ENCODE measurements at places on chromosomes 6 and 20.

DNA sequence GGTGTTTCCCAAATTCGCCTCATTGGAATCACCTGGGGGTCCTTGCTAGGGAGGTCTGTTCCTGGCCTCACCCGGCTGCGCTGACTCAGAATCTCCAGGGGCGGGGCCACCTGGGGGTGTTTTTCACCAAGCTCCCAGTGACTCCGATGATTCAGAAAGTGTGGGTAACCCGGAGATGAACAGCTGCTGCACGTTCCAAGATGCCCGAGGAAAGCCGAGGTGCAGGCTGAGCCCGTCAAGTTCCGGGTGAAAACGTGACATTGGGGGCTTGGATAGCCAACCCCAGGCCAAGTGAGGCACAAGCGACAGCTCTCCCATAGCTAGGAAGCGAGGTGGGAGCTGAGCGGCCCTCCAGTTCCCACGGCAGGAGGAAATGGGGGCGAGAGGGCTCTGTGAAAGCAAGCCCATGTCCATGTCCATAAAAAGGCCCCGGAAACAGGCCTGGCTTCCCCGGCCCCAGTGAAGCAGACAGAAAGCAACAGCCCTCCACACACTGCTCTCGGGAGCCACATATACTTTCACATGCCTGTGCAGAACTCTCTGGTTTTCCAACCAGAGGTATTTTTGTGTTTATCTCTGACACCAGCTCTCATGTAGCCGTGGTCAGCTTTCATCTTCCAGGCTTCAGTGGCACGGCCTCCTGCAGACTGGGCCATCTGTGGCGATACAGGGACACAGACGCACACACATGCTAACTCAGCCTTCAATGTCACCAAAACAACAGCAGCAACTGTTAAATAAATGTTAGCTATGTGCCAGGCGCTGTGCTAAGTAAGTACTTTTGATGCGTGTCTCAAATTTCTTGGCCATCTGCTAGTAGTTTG lies 90.7 kb upstream of the CCDC28A start:
- DNase-seq = no peak

DNA sequence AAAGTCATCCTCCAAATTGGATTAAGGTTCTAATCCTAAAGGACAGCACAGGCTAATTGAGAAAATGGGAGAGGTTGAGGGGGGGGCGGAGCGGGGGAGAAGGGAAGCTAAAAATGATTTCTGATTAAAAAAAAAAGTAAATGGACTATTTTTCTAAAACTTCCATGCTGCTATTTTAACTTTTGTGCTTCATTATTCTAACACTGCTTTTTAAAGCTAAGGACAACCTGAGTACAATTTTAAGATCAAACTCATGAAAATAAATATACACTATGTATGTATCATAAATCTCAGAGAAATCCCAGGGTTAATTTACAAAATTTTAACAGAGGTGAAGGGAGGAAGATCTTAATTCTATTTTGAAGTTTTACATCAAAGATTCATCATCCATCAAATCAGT lies 4.4 kb downstream of the MAN1A1 start:
- no peak for DNase-seq

- no peak for DNase-seq
Measured at GRCh38 chr6:44696099-44696498, 308.6 kb downstream of the CDC5L start.

- DNase-seq = no peak
Measured at GRCh38 chr6:14125346-14125745, 7.8 kb downstream of the CD83 start.

- DNase-seq = no peak
Measured at GRCh38 chr6:34292954-34293353, 44.1 kb upstream of the SMIM29 start.

GRCh38 chr20:47066484-47067270 lies 172.0 kb downstream of the EYA2 start:
- DNase-seq = no peak

DNA sequence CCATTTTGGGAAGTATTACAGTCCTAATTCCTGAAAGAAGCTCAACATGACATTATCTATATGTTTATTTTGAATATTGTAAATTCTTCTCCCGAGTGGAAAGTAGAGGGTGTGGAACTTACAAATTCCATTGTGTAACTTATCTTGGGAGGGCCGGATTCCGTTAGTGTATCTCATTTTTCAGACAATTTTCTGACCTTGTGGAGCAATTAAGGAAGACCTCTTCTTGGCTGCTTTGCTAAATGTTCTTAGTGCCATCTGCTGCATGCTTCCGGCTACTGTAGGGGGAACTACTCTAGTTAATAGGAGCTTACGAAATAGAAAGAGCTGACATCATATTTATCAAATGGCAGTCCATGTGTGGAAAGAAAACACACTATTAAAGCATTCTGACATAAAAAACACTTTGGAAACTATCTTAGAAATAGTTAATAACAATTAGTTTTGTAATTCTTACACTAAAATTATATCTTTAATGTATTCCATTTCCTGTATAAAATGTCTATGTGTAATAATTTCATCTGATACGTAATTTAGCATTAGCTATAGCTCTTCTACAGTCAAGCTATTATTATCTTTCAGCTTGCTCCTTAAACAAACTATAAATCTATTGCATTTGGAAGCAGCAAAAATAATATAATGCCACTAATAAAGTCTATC lies 41.5 kb upstream of the KCNQ5 start:
- no peak for DNase-seq

- no peak for DNase-seq
Measured at GRCh38 chr6:129635396-129636130, 74.4 kb downstream of the ARHGAP18 start.

DNA sequence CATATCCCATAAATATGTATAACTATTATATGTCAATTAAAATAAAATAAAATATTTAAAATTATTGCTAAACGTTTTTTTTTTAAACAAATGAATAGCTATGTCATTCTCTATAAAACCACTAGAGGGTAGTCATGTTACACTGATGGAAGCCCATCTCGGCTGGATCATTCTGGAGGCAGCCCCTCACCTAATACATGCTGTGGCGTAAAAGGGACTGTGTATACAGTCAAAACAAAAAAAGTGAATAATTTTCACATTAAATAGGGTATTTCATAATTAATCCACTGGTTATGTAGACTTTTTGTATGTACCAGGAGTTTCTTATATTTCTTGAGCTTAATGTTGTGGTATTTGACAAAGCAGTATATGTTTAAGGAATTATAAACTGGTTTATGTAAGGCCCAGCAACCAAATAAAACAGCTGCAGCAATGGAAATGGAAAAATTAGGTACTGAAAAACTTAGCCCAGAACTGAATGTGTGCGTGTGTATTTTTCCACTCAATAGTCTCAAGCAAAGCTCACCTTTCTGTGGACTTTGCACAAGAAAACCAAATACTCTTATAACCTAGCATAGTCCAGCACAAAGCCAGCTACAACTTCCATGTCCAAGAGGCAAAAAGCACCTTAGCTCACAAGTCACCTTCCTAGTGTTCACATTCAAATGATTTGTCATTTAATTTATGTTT lies 81.7 kb downstream of the COL9A1 start:
- DNase-seq = no peak

- peak; percentile 66 for DNase-seq
Measured at GRCh38 chr6:27806981-27807440, 105.2 kb downstream of the OR2B2 start.

- peak; percentile 83 for DNase-seq
Measured at GRCh38 chr6:26241033-26241895, 123.7 kb upstream of the BTN3A2 start.

DNA sequence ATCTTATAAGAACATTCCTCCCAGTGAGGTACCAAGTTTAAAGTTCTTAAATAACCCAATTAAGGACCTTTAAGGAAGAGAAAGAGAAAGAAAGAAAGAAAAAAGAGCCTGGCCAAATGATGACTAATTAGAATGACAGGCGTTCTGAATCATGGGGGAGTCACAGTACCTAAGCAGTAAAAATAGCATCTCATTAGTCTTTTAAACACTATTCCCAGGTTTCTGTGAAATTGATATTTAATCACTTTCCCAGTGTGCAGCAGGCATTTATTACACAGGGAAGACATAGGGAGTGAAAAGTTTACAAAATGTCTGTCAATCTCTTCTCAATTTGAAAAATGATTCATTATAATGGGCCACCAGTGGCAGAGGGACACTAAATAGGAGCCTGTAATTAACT lies 251.4 kb upstream of the MANEA start:
- DNase-seq = no peak
